ENCODE measurements at places on chromosomes 1 and 21. TPM values are rescaled to one million over a fixed set of nuclear protein-coding genes. Genes with fewer than 3 reads are reported as not detected.

TPTE gene
- not detected for total RNA-seq

GJA4 gene
- total RNA-seq, result 8.9 TPM

ZNF683 gene
- 1.2 TPM for total RNA-seq

TMEM234 gene
- 45.9 TPM for total RNA-seq

AXDND1 gene
- total RNA-seq, result 2.1 TPM

ZNF697 gene
- total RNA-seq, result 4.6 TPM

OR2L5 gene
- not detected for total RNA-seq

WDR77 gene
- 54.6 TPM for total RNA-seq

ATP1A4 gene
- total RNA-seq, result 16.5 TPM

Data from ureter (tissue), 1 donor.